ENCODE measurements at places on chromosomes 6 and 20.

DNA sequence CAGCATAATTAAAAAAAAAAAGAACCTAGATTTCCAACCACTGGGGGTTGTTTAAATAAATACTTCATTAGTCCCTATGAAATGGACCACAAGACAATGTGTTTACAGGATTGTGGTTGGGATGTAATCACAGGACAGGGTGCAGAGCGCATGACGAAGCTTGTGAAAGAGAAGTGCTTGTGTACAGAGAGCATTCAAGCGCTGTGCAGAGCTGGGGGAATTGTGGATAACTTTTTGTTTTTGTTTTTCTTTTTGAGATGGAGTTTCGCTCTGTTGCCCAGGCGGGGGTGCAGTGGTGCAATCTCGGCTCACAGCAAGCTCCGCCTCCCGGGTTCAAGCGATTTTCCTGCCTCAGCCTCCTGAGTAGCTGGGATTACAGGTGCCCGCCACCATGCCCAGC is 22.3 kb downstream of the LAMA5 start:
- no peak for DNase-seq

- peak; percentile 68 for DNase-seq
These were observed 25.6 kb downstream of the MANBAL start for GRCh38 chr20:37315021-37315451.

GRCh38 chr6:168371185-168371584 is 51.6 kb upstream of the DACT2 start:
- DNase-seq, result no peak

DNA sequence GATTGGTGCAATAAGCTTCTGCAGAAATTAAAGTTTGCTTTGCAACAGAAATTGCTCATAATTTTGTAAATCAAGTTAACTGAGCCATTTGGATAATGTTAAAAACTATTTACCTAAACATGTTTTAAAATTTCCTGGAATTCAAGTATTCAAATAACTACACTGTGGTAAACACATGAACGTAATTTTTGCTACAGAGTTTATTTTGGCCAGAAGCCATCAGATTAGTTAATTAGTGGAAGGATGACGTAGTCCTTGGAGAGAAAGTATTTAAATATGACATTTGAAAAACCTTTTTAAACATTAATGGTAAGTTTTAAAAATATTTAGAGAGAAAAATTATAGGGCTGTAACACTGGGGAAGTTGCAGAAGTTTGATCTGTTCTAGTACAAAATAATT is 121.2 kb upstream of the UST start:
- no peak for DNase-seq

- no peak for DNase-seq
These were observed 288.7 kb downstream of the KIF16B start for GRCh38 chr20:16284385-16285100.

DNA sequence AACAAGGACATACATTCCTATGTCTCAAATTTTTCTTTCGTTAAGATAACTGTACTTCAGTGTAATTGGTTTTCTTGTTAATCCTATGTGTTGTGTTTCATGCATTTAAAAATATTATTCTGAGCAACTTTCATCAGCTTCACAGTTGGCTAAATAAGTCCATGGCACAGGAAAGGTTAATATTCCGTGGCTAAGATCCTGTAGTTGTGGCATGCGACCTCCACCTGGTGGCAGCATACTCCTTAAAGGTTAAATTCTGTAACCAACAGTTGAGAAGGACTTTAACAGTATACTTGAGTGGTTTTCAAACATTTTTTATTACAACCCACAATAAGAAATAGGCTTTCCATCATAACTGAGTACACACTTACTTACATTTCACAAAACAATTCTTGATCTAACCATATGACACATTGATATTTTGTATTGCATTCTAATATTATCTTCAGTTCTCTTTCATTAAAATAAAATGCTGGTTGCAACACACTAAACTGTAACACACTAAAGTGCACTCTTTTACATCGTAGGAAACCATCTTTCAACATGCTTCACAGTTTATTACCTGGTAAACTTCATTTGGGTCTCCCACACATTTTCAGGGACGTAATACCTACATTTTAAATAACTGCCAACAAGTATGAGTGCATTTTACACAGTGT is 118.3 kb downstream of the SLX4IP start:
- DNase-seq, result peak; percentile 49

DNA sequence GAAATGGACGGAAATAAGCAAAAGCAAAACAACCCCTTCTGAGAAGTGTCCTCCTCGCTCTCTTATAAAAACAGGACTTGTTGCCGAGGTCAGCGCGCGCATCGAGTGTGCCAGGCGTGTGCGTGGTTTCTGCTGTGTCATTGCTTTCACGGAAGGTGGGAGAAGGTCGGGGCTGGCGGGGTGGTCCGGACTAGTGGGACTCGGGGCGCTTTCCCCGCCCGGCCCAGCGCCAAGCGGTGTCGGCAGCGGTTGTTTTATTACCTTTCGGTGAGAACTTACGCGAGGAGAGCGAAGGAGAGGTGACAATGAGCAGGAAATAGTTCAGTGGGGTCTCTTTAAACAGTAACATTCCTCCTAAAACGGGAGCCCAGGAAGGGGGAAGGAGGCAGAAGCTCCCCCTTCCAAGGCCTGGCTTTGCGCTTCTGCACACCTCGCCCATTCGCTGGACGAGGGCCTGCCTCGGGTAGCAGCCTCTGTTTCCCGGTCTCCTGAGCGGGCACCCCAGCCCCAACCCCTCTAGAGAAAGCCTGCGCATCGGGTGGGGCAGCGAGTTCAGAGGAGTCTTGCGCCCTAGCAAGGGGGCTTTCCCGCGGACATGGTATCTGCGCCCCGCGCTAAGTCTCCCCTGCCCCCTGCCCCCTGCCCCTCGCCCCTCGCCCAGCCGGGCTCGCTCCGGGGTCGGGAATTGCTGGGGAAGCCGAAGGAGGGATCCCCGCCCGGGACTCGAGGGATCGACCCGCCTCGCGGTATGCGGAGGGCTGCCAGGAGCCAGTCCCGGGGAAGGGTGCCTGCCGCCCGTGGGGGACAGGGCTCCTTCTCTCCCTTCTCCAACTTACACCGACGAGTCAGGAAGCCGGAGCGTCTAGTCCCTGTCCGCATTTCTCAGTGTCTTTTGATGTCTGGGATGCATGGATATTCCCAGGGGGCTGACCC is 1.2 kb upstream of the TBXT start:
- DNase-seq, result no peak

- no peak for DNase-seq
These were observed 11.8 kb upstream of the TUBB2B start for GRCh38 chr6:3239110-3239830.

DNA sequence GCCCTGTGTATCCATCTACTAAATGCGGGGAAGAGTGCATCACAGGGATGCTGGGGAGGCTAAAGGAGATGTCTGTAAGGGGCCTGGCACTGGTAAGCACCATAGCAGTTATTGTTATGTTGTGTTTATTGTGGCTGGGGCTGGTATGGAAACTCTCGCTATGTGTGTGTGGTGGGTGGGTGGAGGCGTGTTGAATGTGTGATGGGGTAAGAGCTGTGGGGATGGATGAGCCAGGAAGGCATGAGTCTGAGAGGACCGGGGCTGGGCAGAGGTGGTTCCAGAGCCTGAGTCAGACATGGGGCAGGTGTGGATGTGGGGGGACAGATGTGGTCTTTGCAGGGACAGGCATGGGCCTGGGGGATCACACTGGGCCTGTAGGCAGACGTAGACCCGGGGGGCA is 88.1 kb downstream of the GRM4 start:
- DNase-seq, result no peak

GRCh38 chr6:25956226-25956625 is 6.4 kb upstream of the TRIM38 start:
- no peak for DNase-seq

- peak; percentile 84 for DNase-seq
These were observed 69.6 kb downstream of the JAG1 start for GRCh38 chr20:10603971-10604864.

DNA sequence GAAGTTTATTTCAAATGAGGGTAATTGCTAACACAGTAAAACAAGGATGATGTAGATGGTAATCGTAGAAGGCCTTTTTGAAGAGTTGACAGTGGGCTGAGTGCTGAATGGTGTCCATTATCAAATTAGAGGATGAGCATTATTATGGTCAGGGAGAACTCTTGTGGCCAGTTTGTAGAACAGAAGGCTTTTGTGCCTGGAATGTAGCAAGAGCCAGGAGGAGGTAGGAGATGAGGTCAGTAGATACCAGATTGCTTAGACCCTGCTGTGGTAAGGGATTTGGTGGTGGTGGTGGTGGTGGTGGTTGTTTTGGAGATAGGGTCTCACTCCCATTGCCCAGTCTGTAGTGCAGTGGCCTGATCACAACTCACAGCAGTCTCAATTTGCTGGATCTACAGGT is 6.2 kb downstream of the CSE1L start:
- no peak for DNase-seq
